ENCODE measurements at places on chromosomes 4 and X. TPM values are rescaled to one million over a fixed set of nuclear protein-coding genes. Genes with fewer than 3 reads are reported as not detected.

DNA sequence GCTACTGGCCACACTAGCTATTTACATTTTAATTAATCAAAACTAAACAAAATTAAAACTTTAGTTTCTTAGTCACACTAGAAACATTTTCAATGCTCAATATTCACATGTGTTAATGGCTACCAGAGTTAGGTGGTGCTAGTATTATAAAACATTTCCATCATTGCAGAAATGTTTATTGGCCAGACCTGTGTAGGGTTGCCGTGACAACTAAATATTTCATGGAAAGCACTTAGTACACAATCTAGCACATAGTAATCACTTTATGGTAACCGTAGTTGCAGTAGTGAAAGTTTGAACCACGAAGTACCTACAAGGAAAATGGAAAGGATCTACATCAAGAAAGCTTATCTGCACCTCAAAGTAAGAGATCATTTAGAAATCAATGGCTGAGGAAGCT is 95.9 kb downstream of the HS6ST2 start:
- no peaks in the 10 kb centered on the region for H3K27me3 ChIP-seq
- no peak for DNase-seq
- no peak overlapping the region for H3K4me3 ChIP-seq
- H3K27ac ChIP-seq, result no peak overlapping the region
- no peaks in the 10 kb centered on the region for H3K36me3 ChIP-seq
- H3K4me1 ChIP-seq, result no peaks in the 10 kb centered on the region

- H3K4me3 ChIP-seq, result no peak overlapping the region
- H3K27me3 ChIP-seq, result peaks cover 21% of the 10 kb centered on the region
- H3K27ac ChIP-seq, result no peak overlapping the region
Measured at GRCh38 chrX:10189317-10190268, 32.8 kb downstream of the CLCN4 start.

DNA sequence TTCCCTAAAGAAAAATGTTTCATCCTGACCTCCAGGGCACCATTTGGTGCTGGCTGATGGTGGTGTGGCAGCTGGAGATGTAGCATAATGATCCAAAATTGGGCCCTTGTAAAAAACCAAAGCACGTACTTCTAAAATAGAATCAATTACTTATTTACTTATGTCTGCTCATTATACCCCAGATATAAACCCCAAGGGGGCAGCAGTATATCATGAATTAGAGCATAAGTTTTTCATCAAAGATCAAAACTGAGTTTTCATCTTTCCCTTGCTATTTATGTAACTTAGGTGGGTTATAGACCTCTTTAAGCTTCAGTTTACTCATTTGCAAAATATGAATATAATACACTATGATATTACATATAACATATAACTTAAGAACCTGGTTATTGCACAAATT is 241.1 kb downstream of the TACR3 start:
- DNase-seq, result no peak
- H3K4me1 ChIP-seq, result no peaks in the 10 kb centered on the region
- no peaks in the 10 kb centered on the region for H3K36me3 ChIP-seq
- no peak overlapping the region for H3K27ac ChIP-seq

GRCh38 chr4:106773076-106773905 is 262.8 kb downstream of the DKK2 start:
- no peaks in the 10 kb centered on the region for H3K4me1 ChIP-seq
- no peak for DNase-seq
- no peaks in the 10 kb centered on the region for H3K27me3 ChIP-seq
- H3K4me3 ChIP-seq, result no peak overlapping the region

GRCh38 chr4:120049732-120050494 is 16.7 kb downstream of the MAD2L1 start:
- H3K36me3 ChIP-seq, result no peaks in the 10 kb centered on the region
- DNase-seq, result peak; percentile 56
- no peaks in the 10 kb centered on the region for H3K27me3 ChIP-seq

- no peaks in the 10 kb centered on the region for H3K27me3 ChIP-seq
- H3K4me1 ChIP-seq, result no peaks in the 10 kb centered on the region
- no peak for DNase-seq
- H3K4me3 ChIP-seq, result no peak overlapping the region
- no peak overlapping the region for H3K27ac ChIP-seq
- H3K36me3 ChIP-seq, result no peaks in the 10 kb centered on the region
Measured at GRCh38 chrX:79117078-79117477, 27.4 kb upstream of the GPR174 start.

DNA sequence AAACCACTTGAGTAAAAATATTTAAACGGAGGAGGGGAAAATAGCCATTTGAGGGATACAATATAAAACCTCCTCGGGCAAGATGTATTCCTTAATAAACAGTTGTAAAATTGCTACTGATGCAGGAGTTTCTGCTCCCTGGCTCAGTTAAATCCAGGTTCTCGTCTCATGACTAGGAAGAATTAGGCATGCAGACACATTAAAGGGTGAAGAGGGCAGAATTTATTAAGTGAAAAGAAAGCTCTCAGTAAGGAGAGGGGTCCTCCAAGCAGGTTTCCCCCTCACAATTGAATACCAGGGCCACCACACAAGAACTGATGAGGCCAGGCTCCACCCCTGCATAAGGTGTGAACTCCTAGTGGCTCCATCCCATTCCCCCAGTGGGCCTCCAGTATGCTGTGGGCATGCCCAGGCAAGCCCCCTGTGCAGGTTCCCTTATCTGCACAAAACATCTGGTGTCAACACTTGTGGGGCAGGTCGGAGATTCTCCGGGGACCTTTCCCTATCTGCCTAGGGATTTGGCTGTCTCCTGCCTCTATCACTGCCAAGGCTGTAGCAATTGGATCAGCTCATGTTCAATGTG is 80.4 kb downstream of the HS6ST2 start:
- H3K27ac ChIP-seq, result no peak overlapping the region
- no peaks in the 10 kb centered on the region for H3K36me3 ChIP-seq
- DNase-seq, result no peak

GRCh38 chr4:6313216-6313615 is 43.6 kb downstream of the WFS1 start:
- H3K4me3 ChIP-seq, result no peak overlapping the region
- no peak overlapping the region for H3K27ac ChIP-seq
- no peaks in the 10 kb centered on the region for H3K36me3 ChIP-seq
- H3K27me3 ChIP-seq, result no peaks in the 10 kb centered on the region

- H3K4me3 ChIP-seq, result no peak overlapping the region
- no peaks in the 10 kb centered on the region for H3K4me1 ChIP-seq
- no peak for DNase-seq
- H3K27me3 ChIP-seq, result peaks cover under 1% of the 10 kb centered on the region
- H3K36me3 ChIP-seq, result no peaks in the 10 kb centered on the region
- H3K27ac ChIP-seq, result no peak overlapping the region
Measured at GRCh38 chr4:121555315-121556107, 141.3 kb downstream of the ANXA5 start.

DNA sequence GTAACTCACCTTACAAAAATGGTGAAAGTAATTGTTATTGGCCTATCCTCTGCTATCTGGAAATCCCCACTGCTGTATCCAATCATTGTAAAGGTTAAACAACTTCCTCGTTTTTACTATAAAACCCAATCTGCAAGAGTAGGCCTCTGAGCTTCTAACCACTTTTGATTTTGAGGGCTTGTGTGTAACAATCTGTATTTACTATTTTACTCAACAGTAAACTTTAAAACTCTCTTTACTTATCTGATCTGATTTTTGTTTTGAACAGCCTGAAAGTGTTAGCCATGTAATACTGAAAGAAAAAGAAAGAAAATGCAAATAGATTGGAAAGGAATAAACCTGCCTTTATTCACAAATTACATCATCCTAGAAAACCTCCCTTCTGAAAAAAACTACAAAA is 63.1 kb downstream of the SLC10A7 start:
- H3K4me3 ChIP-seq, result no peak overlapping the region
- no peaks in the 10 kb centered on the region for H3K27me3 ChIP-seq
- no peaks in the 10 kb centered on the region for H3K36me3 ChIP-seq
- DNase-seq, result no peak
- H3K4me1 ChIP-seq, result peaks cover 11% of the 10 kb centered on the region
- H3K27ac ChIP-seq, result no peak overlapping the region

DNA sequence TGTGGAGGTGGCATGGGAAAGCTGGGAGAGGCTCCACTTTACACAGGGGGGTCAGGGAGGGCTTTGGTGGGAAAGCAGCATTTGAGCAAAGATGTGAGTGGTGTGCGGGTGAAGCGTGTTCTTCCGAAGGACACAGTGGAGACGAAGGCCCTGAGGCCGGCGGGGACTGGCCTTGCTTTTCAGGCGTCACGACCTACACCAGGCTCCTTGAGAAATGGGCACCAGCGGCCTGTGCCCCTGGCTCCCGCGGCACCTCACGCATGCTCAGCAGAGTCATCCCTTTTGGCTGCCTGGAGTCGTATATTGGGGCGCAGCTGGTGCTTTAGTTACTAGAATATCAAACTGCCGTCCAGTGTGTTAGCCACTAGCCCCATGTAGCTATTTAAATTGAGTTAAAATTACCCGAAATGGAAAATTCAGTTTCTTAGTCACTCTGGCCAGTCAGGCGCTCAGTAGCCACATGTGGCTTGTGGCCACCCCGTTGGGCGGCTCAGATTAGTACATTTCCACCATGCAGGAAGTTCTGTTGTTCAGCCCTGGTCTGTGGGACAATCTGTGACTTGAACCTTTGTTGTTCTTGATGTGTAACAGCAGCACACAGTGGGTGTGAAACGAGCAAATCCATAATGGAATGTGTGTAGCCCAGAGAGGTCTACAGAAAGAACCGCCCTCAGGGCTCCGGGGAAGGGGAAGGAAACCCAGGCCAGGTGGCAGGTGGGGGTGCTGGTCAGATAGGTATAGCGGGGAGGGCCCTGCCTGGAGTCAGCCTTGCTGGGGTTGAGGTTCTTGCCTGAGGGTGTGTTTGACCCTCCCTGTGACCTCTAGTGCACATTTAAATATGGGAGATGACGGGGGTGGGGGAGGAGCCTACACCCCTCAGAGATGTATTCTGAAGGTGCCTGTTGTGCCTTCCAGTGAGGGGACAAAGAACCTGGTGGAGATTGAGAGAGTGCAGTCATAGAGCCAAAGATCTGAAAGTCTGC is 30.4 kb downstream of the TBC1D14 start:
- no peaks in the 10 kb centered on the region for H3K36me3 ChIP-seq
- no peaks in the 10 kb centered on the region for H3K27me3 ChIP-seq
- no peak for DNase-seq
- H3K4me1 ChIP-seq, result peaks cover 17% of the 10 kb centered on the region

DNA sequence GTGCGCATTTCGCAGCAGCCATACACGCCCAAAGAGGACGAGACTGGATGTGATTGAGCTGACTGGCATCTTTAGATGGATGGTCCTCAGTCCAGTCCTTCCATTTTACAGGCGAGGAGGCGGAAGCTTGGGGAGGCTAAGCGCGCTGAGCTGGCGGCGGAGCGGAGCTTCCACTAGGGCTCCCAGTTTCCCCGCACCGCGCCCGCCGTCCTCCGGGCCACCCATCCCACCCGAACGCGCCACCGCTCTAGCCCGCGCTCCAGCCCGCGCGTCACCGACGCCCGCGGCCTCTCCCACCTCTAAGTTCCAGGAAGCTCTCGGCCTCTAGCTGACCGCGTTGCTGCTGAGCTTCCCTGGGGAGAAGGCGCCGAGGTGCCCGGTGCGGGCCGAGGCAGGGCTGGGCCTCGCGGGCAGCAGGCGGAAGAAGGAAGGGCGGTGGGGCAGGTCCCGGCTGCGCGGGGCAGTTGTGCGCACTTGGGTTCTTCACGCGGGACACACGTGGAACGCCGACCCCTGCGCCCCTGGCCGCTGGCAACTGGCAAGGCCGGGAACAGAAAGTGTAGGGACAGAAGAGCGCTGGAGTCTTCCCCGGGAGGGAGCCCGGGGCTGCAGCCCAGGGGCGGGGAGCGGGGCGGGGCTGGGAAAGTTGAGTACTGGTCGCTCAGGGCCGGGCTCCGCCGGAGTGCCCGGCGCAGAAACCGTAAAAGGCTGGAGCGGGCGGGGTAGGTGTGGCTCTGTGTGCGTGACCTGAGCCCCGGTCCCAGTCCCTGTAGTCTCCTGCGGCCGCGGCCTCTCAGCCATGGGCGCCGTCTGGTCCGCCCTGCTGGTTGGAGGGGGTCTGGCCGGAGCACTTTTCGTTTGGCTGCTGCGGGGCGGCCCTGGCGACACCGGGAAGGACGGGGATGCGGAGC is at the start of gene STBD1:
STBD1 (plus strand) TSS at position 763 of the 911 bp plus-strand sequence; CDS start at position 800, 37 bp downstream.
- DNase-seq, result peak; percentile 86
- peak within 1 kb of the TSS; percentile 83 for H3K27ac ChIP-seq
- H3K27me3 ChIP-seq, result no peaks in the 10 kb centered on the region
- 0 out of 2 replicates have a peak, but pooled peaks cover 10% of the 10 kb centered on the region for H3K4me1 ChIP-seq
- peak within 1 kb of the TSS; percentile 92 for H3K4me3 ChIP-seq

- no peak overlapping the region for H3K4me3 ChIP-seq
- no peaks in the 10 kb centered on the region for H3K36me3 ChIP-seq
- no peaks in the 10 kb centered on the region for H3K27me3 ChIP-seq
- no peaks in the 10 kb centered on the region for H3K4me1 ChIP-seq
- no peak for DNase-seq
Measured at GRCh38 chr4:36274158-36274557, 7.3 kb upstream of the DTHD1 start.

DNA sequence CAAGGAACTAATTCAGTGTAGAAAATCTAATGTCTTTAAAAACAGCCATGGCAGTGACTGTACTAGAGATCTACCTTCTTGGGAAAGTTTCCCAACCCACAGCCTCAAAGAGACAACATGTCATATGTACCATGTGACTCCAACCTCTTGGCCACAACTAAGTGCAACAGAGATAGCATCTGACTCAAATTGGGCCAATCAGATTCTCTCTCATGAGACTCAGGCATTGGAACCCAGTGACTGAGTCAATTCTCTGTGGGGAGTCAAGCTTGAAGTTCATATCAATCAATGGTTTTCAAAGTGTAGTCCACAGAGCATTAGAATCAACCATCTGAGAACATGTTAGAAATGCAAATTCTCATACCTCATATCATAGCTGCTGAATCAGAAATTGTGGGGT is 123.3 kb downstream of the MBNL3 start:
- no peak for DNase-seq
- no peaks in the 10 kb centered on the region for H3K4me1 ChIP-seq
- no peak overlapping the region for H3K27ac ChIP-seq
- H3K36me3 ChIP-seq, result no peaks in the 10 kb centered on the region
- no peaks in the 10 kb centered on the region for H3K27me3 ChIP-seq

- no peak for DNase-seq
- no peak overlapping the region for H3K4me3 ChIP-seq
- no peaks in the 10 kb centered on the region for H3K36me3 ChIP-seq
- H3K27ac ChIP-seq, result no peak overlapping the region
Measured at GRCh38 chrX:41671082-41671481, 17.7 kb upstream of the GPR34 start.

- peaks cover 2% of the 10 kb centered on the region for H3K4me1 ChIP-seq
- H3K27ac ChIP-seq, result no peak overlapping the region
- DNase-seq, result no peak
- H3K4me3 ChIP-seq, result no peak overlapping the region
- no peaks in the 10 kb centered on the region for H3K36me3 ChIP-seq
Measured at GRCh38 chrX:11190745-11191510, 79.8 kb downstream of the HCCS start.

- DNase-seq, result no peak
- no peak overlapping the region for H3K4me3 ChIP-seq
- H3K36me3 ChIP-seq, result no peaks in the 10 kb centered on the region
- no peaks in the 10 kb centered on the region for H3K27me3 ChIP-seq
- peaks cover 6% of the 10 kb centered on the region for H3K4me1 ChIP-seq
Measured at GRCh38 chrX:23012636-23013035, 12.9 kb downstream of the DDX53 start.

- DNase-seq, result no peak
- H3K4me1 ChIP-seq, result no peaks in the 10 kb centered on the region
- no peaks in the 10 kb centered on the region for H3K36me3 ChIP-seq
- H3K27me3 ChIP-seq, result peaks cover 21% of the 10 kb centered on the region
- no peak overlapping the region for H3K4me3 ChIP-seq
Measured at GRCh38 chrX:71938371-71938770, 27.7 kb downstream of the NHSL2 start.

Gene FGF13
- polyA plus RNA-seq, result 0.12 TPM

Gene NUDT6
- polyA plus RNA-seq, result 10.5 TPM

Gene CTAG2
- polyA plus RNA-seq, result 3.7 TPM

Gene GABRB1
- polyA plus RNA-seq, result not detected

Gene AFM
- polyA plus RNA-seq, result not detected

Gene RAB33A
- polyA plus RNA-seq, result 2.0 TPM

Gene AFF2
- not detected for polyA plus RNA-seq

Gene MAGEA10
- 49.8 TPM for polyA plus RNA-seq

Gene ARAP2
- polyA plus RNA-seq, result not detected

Data from SK-N-SH (cell line).